ENCODE measurements at places on chromosomes 6 and 20.

DNA sequence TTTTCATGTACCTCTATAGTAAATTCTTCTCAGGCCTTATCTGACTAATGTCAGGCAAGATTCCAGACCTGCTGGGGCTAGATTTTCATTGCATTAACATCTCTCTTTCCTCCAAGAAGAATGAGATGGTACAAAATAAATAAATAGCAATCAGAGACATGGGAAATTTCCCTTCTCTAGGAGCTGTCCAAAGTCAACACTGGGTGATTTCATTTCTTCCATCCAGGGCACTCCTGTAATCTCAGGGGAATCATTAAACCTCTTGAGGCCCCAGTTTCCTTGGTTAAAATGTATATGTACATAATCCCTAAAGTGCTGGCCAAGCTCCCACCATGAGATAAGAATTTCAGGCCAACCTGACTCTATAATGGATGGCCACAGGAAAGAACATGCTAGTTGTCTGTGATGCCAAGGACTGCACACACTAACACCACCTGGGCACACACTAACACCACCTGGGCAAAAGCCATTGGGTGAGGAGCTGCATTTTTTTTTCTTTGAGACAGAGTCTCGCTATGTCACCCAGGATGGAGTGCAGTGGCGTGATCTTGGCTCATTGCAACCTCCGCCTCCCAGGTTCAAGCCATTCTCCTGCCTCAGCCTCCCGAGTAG is 912 bp downstream of the IL17F start:
- no peak for DNase-seq

DNA sequence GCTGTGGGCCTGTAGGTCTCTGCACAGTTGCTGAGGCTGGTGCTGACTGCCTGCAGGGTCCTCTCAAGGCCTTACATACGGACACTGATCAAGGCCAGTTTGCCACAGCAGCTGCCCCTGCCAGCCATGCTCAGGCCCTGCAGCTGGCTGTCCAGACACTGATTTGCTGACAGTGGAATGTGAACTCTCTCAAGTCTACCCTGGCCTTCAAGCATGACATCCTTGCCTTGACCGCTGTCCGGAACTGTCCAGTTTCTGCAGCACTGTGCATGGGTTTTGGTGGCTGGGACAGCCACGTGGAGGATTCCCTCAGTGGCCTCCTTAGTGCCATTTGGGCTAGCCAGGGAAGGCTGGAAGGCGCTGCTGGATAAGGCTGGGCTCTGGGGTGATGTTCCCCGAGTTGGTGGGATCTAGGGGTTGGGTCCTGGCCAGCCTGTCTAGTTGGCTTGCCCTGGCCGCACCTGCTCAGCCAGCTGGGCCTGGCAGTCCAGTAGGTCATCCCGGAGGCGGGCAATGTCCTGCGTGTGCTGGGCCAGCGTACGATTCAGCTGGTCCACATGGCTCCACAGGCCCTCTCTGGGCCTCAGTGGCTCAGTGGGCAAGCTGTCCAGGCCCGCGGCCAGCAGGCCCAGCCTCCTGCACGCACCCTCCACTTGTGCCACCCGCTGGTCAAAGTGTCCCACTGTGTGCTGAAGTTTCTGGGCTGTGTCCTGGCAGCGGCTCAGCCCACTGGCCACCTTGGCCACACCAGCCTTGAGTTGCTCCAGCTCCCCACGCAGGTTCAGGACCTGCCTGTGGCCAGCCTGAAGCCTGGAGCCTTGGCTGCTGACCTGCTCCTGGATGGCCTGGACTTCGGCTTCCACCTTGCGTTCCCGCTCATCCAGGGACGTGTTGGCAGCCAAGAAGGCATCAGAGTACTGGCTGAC is 5.5 kb downstream of the EMILIN3 start:
- no peak for DNase-seq

- DNase-seq: peak; percentile 50
These were observed 215.4 kb downstream of the HDGFL1 start for GRCh38 chr6:22784601-22785410.

DNA sequence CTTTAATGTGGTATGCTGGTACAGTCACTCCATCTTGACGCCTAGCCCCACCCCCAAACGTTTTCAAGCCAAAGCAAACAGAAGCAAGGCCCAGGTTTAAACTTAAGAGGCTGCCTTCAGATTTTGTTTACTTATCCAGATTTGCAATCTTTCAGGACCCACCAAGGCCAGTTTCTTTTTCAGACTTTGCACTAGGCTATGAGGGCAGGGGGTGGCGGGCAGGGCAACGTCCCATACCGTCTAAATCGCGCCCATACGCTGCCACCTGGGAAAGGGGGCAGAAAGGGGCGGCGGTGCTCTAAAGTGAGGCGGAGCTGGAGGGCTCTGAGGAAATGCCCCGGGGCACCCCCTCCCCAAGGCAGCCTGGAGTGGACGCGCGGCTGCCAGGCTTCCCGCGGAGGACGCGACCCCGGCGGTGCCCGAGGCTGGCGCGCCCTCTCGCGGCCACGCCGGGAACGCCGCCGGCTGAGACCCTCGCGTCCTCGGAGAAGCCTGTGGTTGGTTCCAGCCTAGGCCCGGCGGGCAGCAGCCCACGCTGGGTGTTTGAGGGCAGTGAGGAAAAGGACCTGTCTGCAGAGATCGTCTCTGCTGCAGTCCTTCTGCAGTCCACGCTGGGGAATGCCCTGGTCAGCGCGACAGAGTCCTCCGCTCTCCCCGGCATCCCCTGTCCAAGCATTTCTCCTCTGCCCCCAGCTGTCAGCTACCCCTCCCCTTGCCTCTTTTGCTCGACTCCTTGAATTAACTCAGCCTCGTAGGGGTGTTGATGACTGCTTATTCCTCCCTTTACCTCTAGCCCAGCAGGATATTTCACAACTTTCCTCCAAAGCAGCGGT is 129.2 kb upstream of the PRND start:
- DNase-seq: no peak

GRCh38 chr20:2246069-2246491 is 49.7 kb upstream of the TGM3 start:
- DNase-seq: peak; percentile 6
